ENCODE measurements at places on chromosomes 7 and 10.

- no peak for DNase-seq
Observed at GRCh38 chr7:73602721-73603651, 21.3 kb downstream of the MLXIPL start.

- no peak for DNase-seq
Observed at GRCh38 chr7:5615190-5616070, 166.0 kb downstream of the RNF216 start.

GRCh38 chr10:34193931-34194626 lies 621.0 kb downstream of the PARD3 start:
- no peak for DNase-seq

DNA sequence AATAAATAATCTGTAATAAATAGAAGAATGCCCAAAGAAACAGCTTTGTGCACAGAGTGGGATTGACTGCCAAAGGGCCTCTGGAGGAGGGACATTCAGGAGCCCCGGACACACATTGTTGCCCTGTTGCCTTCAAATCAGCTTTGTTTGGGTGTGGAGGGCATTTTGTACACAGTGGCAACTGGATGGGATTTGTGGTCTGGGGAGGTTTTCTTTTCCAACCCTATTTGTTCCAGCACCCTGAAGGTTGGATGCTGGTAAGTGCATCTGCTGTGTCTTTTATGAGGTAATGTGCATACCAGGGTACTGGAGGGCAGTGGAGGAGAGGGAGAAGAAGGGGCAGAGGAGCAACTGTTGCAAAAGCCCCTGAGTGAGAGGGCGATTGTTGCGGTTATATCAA lies 6.3 kb downstream of the LRMDA start:
- no peak for DNase-seq

Data from caudate nucleus (tissue), 63 donors.